ENCODE measurements at places on chromosomes 4 and X. TPM values are rescaled to one million over a fixed set of nuclear protein-coding genes. Genes with fewer than 3 reads are reported as not detected.

- peak; percentile 23 for DNase-seq
These were observed 14.6 kb downstream of the SMIM31 start for GRCh38 chr4:164768516-164768915.

- DNase-seq, result no peak
These were observed 70.7 kb upstream of the HPGD start for GRCh38 chr4:174592985-174593335.

- no peak for DNase-seq
These were observed 69.7 kb upstream of the MSANTD1 start for GRCh38 chr4:3179126-3179706.

The TMEM150C gene
- total RNA-seq, result 2.4 TPM

GRCh38 chr4:140243278-140243753, 89.3 kb upstream of the MAML3 start:
- peak; percentile 30 for DNase-seq

The ATOH1 gene
- total RNA-seq, result 0.55 TPM

The WWC2 gene
- total RNA-seq, result 44.5 TPM

The CT47C1 gene
- total RNA-seq, result not detected

The NPY2R gene
- 0.04 TPM for total RNA-seq

DNA sequence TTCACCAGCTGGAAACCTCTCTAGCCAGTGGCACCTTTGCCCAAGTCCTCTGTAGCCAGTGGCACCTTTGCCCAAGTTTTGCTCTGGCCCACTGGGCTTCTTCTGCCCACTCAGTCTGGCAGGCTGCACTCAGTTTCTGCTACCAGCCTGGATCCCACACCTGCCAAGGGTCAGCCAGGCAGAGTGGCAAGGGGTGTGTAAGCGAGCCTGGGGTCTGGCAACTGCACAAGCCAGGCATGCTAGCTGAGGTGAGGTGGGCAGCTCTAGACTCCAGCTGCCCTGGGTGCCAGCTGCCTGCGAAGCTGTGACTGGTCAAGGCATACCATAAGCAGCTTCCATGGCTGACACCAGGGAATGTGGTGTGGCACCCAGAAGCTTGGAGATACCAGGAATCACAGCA, 233.1 kb upstream of the DKK2 start:
- no peak for DNase-seq

The RAB40AL gene
- not detected for total RNA-seq

DNA sequence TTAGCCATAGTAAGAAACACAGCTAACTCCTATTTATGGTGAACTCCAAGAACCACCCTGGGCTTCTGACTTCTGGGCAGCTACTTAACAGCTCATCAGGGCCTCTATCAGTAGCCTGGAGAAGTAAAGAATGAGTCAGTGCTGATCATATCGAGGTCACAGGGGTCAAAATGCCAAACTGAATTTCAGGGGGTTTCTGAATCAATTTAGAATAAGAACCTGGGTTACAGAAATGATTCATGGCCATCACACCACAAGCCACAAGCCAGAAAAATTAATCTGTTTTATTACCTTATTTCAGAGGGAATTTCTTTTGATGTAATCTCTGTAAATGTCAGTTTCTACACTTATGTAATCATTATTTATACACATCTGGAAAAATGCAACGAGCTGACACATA, 64.4 kb downstream of the CHST7 start:
- DNase-seq, result no peak

GRCh38 chr4:3524920-3525319, 7.3 kb downstream of the LRPAP1 start:
- no peak for DNase-seq

The RPA4 gene
- 0.28 TPM for total RNA-seq

- DNase-seq, result no peak
These were observed 106.7 kb upstream of the DGKK start for GRCh38 chrX:50577326-50577725.

GRCh38 chrX:19627533-19627932, 112.2 kb upstream of the MAP3K15 start:
- DNase-seq, result no peak

- no peak for DNase-seq
These were observed 176.2 kb downstream of the ADGRL3 start for GRCh38 chr4:61376301-61376700.

The PPP1R2C gene
- total RNA-seq, result not detected

The GSX2 gene
- total RNA-seq, result 1.4 TPM

DNA sequence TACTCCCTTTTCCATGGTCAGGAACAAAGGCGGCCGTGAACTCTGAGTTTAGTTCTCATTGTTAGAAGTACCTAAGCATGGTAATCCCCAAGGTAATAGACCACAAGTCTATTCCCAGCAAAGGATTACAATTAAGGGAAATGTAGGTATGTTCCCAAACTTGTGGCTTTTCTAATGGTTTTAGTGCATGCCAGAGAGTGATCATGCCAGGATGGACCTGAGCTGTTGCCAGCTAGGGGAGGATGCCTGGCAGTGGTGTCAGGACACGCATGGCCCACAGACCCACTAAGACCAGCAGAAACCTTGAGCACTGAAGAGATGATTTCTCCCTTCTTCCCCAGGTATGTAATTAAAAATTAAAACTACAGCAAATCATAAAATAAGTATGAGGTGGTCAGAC, 60.8 kb downstream of the COQ2 start:
- DNase-seq, result no peak

The DTHD1 gene
- not detected for total RNA-seq

DNA sequence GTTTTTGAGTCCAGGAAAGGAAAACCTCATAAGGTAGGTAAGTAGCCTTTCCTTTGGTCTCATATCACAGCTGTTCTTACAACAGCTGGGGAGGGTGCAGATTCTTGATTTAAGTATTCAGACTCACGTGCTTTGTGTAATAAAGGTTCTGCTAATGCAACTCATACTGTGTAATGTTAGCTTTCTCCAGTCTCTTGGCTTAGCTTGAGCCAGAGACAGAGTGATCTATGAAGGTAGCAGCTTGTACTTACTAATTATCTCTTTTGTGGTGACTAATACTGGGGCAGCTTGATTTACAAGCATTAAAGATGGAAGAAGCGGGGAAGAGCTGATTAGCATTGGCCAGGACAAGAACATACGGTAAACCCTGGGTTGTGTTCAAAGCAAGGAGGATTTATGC, 80.3 kb downstream of the LNX1 start:
- no peak for DNase-seq

DNA sequence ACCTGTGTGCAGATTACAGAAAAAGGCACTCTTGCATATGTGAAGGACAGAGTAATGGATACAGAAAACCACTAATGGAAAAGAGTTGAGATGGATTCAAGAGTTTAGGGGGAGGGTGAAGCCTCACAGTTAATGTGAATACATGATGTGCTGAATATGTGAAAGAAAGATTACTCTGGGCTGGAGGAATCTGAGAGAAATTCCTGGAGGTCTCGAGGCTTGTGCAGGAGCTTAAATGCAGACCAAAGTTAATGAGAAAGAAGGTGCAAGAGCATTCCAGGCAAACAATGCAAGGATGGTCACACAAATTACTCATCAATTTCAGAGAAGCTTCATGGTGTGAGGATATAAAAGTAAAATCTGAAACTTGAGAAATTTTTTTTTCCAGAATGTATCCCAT, 768.8 kb downstream of the STPG2 start:
- DNase-seq, result no peak

- no peak for DNase-seq
These were observed 10.6 kb upstream of the SLC2A9 start for GRCh38 chr4:10031668-10032590.

The ELF4 gene
- total RNA-seq, result 4.3 TPM

DNA sequence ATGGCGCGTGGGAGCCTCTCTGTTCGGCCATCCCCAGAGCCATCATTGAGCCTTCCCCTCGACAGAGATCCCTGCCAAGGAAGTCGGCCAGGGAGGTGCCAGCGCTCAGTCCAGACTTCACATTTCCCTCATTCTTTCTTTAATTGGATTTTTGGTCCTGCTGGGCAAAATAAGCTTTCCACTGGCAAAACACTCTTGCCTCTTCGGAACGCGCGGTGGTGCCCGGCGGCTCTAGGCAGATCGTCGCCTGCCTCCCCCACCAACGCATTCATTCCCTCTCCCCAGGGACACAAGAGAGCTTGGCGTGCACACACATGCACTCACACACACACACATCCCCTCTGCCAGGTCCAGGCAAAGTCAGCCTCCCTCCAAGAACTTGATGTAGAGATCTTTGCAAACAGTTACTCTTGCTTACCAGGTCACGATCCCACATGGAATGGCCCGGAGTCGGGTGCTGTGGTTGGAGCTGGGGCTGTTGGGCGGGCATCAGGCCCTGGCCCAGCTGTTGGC, 257.1 kb downstream of the BCOR start:
- no peak for DNase-seq

- DNase-seq, result no peak
These were observed 18.9 kb downstream of the LEF1 start for GRCh38 chr4:108149588-108150380.

The RHOXF1 gene
- total RNA-seq, result not detected

- DNase-seq, result no peak
These were observed 8.5 kb downstream of the NUDT11 start for GRCh38 chrX:51487960-51488267.

The TMPRSS11B gene
- not detected for total RNA-seq

The ATP1B4 gene
- total RNA-seq, result not detected

The CLDN24 gene
- not detected for total RNA-seq

- DNase-seq, result no peak
These were observed 95.1 kb downstream of the NHS start for GRCh38 chrX:17470136-17470535.

The TCEAL7 gene
- 6.5 TPM for total RNA-seq

GRCh38 chrX:101241531-101241930, 21.9 kb downstream of the DRP2 start:
- no peak for DNase-seq

GRCh38 chrX:154333837-154334271, 38.3 kb downstream of the TKTL1 start:
- peak; percentile 14 for DNase-seq

GRCh38 chr4:153485359-153485758, 19.2 kb downstream of the TMEM131L start:
- DNase-seq, result no peak

All from H7 (cell line).